ENCODE measurements at places on chromosomes 7 and 10.

GRCh38 chr7:21304808-21305375 is 123.0 kb upstream of the SP4 start:
- no peak for DNase-seq

- no peak for DNase-seq
Observed at GRCh38 chr7:99369767-99370391, 4.7 kb upstream of the ARPC1B start.

DNA sequence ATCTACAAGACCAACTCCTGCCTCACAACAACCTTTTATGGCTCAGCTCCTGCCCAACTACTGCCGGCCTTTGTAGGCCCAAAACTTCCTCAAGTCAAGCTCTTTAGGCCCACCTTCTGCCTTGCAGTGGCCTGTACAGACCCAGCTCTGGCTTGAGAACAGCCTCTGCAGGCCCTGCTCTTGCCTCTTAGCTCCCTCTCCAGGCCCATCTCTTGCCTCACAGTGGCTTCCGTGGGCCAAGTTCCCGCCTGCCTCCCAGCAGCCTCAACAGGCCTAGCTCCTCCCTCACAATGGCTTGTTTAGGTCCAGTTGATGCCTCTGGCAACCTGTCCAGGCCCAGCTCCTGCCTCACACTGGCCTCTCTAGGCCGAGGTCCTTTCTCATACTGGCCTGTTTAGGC is 32.4 kb upstream of the VKORC1L1 start:
- DNase-seq, result no peak

DNA sequence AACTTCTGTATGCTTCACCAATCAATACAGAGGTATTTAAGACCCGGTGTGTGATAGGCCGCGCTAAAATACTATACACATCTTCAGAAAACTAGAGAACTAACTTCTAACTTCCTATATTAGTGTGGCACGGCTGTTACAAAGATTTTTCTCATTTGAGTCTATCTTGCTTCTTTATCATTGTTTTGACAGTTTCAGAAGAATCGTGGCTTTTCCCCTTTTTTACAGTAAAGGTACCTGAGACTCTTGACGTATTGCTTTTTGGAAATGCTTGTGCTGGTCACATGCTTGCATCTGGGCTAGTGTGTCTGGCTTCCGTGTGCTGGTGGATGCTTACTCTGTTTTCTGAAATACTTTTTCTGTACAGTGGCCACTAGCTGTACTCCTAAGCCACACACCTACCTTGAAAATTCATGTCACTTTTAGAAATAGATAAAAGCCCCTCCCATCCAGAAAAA is 12.7 kb downstream of the IKZF1 start:
- DNase-seq, result peak; percentile 74

DNA sequence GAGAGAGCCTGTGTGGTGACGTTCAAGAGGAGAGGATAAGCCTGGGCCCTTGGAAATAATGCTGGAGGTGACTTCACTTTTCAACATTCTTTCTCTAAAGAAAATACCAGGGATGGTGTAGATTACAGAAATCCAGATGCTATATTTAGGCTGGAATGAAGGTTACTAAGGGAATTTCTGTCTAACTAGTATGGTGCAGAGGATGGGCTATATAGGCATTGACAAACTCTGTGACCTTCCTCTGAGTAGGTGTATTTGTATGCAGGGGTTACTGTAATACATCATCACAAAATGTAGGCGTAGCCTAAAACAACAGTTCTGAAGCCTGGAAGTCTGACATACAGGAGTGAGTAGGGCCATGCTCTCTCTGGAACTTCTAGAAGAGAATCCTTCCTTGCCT is 155.3 kb upstream of the INHBA start:
- no peak for DNase-seq

DNA sequence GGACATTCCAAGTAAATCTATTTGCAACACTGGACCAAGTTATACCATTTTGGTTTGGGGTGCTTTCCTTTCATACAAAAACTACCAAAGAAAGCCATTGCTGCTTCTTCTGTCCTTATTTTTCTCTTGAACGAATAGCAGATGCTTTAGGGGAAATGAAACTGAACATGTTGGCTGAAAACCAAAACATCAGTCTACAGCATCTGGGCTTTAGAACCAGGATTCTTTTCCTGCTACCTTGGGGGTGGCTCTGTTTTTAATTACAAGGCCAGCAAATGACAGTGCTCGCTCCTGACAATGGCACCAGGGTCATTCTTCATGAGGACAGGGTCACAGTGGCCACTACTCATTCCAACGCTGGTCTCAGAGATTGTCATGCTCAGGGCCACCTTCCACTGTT is 80.3 kb downstream of the WDR11 start:
- DNase-seq, result no peak

- DNase-seq, result no peak
Observed at GRCh38 chr7:142762104-142762503, 8.7 kb upstream of the PRSS2 start.

- DNase-seq, result no peak
Observed at GRCh38 chr7:72268090-72268489, 144.0 kb downstream of the CALN1 start.
